ENCODE measurements at places on chromosomes 7 and 10.

DNA sequence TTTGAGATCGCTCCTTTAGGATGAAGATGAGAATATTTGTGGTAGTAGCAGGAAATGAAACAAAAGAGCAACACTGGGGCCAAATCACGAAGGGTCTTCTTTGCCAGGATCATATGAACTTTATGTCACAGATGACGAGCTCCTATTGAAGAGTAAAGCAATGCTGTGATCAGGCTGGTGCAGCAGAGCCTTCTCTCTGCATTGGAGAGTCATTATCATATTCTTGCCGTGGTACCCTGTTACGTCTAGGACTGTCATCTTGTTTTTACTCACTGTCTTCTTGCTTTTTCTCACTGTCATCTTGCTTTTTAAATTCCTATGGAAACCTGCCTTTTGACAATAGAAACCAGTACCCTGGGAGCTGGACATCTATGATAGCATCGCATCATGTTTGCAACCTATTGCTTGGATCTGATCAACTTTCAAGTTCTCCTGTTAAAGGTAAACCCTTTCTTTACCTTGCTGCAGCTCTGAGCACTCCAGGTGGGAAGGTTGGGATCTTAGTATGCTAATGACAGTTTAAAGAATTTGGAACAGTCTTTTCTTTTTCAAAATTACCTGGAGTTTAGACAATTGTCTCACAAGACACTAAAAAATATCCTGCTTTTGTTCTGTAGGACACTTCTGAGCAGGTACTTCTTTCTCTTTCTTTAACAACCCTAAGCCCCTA lies 27.9 kb upstream of the CACNA2D1 start:
- DNase-seq: no peak

GRCh38 chr10:126570621-126571602 lies 99.6 kb downstream of the C10orf90 start:
- DNase-seq: no peak

DNA sequence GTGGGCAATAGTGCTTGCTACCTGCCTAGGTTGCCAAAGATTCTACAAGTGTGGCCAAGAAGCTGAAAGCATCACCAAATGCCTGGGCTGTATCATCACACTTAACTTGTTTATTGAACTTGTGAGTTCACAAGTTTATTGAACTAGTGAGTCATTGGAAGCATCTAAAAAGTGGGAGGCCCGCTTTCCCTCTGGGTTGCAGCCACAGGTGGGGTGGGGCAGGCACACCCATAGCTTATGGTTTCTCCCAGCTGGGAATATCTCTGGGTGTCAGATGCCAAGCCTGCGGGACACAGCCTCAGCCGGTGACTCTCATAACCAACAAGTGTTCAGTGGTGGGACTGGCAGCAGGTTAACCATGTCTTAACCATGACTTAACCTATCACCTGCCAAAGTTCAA lies 145.9 kb upstream of the FAM13C start:
- DNase-seq: no peak

DNA sequence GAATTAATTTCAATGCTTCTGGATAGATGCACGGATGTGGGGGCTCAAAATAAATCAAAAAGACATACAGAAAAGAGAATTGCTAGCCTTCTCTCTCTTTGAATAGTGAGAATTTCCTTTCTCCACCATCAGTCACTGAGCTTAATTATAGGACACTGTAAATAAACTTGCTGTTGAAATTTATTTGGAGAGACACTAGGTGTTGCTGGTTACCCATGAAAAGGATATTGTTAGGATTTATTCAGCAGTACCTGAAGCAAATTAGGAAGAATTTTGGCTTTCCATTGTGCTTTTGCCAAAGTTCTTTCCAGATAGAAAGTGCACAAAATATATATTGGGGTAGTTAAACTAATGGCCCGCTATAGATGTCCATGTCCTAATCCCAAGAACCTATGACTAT lies 27.6 kb downstream of the GCC1 start:
- DNase-seq: no peak

GRCh38 chr10:131805696-131806095 lies 95.1 kb upstream of the PPP2R2D start:
- no peak for DNase-seq

- no peak for DNase-seq
Observed at GRCh38 chr7:43058271-43059066, 54.0 kb upstream of the HECW1 start.

DNA sequence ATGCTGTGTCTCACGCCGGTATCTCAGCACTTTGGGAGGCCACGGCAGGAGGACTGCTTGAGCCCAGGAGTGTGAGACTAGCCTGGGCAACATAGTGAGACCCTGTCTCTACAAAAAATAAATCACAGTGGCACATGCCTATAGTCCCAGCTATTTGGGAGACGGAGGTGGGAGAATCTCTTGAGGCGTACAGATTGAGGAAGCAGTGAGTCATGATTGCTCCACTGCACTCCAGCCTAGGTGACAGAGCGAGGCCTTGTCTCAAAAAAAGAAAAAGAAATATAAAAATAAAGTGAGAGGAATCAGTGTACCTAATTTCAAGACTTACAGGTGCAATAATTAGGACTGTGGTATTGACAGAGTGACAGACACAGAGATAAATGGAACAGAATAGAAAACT lies 23.9 kb downstream of the SLC25A40 start:
- no peak for DNase-seq

GRCh38 chr10:103653581-103654037 lies 160.1 kb downstream of the NEURL1 start:
- no peak for DNase-seq

GRCh38 chr7:25541094-25541821 lies 313.0 kb upstream of the NPVF start:
- DNase-seq: no peak
